Left hindlimb (tissue), 1 donor: ENCODE measurements at places on chromosomes 5 and 9.

GRCh38 chr5:32955814-32956213, 244.7 kb downstream of the NPR3 start:
- DNase-seq = no peak

GRCh38 chr5:90548069-90548593, 10.5 kb upstream of the ADGRV1 start:
- DNase-seq = no peak

GRCh38 chr5:58085800-58086199, 374.1 kb downstream of the PLK2 start:
- DNase-seq = no peak

GRCh38 chr5:173989432-173990082, 587 bp downstream of the C5orf47 start:
- no peak for DNase-seq

GRCh38 chr5:127563136-127563535, 45.7 kb downstream of the PRRC1 start:
- DNase-seq = peak; percentile 50

GRCh38 chr5:93422652-93423280, 158.3 kb downstream of the NR2F1-AS1 start:
- no peak for DNase-seq

DNA sequence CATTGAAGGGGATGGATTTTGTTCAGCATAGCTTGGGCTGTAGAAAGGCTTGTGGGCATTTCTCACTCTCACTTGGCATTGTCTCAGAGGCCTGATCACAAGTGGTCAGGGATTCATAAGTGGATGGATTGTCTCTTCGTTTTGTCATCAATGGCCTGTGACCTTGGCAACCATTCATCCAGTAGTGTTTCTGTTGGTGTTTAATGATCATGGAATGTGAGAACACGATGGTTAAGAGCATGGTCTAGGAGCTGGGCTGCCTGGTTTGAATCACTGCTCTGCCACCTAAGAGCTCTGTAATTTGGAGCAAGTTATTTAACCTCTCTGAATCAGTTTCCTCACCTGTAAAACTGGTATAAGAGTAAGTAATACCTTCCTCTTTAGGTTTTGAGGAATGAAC, 430.1 kb upstream of the MEF2C start:
- DNase-seq = no peak

DNA sequence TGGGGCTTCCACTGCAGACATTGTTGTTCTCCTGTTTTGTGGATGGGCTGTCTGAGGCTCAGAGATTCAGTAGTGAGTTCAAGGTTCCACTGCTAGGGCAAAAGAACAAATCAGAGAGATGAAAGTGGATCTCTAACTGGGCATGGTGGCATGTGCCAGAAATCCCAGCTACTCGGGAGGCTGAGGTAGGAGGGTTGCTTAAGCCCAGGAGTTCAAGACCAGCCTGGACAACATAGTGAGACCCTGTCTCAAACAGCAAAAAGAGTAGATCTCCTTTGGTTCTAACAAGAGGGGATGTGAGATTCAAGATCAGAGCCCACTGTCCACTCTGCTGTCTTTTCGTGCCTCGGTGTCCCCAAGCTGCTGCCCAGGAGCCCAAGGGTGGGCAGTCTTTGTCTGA, 11.8 kb upstream of the NDST1 start:
- no peak for DNase-seq

- DNase-seq = no peak
These were observed 358.4 kb upstream of the RPS23 start for GRCh38 chr5:82636591-82636990.

DNA sequence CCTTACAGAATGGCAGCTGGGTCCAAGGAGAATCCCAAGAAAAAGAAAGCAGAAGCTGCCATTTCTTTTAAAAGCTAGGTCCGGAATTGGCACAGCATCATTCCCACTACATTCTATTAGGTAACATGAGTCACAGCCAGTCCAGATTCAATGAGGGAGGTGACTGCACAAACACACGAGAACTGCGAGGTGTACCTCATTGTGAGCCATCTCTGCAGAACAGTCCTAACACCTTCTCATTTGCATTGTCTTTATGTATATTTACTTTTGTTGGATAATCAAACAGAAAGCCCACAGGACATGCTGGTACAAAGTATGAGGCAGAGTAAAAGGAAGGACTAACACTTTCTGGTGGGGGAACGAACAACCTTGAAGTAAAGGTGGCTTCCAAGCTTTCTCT, 14.6 kb upstream of the HABP4 start:
- DNase-seq = no peak

DNA sequence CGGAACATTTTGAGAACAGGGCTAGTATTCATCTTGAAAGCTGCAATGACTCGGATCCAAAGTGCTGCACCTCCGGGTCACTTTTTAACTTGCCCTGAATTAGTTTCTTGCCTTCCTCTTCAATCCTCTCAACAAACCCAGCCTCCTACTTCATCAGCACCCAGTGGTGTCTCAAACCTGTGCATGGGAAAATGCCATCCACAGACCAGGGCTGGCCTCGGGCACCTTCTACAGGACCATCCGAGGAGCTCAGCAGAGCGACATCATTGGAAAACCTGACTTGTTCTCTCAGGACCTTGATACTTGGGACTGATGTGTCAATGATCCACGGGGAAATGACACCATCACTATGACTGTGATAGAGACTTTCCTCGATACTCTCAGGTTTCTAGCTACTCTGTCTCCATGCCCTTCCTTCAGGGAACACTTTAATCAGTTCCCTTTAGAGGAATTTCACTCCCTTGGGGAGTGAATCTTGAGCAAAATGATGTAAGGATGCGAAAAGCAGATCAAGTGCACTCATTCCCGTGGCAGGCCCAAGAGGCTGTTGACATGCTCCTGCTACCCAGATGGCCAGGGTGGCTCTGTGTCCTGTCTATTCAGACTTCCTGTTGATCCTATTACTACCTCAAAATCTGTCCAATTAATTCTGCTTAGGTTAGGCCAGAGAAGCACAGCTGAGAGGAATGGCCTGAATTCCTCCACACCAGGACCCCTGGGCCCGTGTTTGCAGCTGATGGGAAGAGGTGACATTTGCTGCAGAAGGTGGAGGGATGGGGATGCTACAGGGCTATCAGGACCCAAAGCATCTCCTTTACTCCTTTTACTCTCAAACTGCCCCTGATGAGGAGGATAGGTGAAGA, 96.5 kb upstream of the SLC25A48 start:
- DNase-seq = no peak

DNA sequence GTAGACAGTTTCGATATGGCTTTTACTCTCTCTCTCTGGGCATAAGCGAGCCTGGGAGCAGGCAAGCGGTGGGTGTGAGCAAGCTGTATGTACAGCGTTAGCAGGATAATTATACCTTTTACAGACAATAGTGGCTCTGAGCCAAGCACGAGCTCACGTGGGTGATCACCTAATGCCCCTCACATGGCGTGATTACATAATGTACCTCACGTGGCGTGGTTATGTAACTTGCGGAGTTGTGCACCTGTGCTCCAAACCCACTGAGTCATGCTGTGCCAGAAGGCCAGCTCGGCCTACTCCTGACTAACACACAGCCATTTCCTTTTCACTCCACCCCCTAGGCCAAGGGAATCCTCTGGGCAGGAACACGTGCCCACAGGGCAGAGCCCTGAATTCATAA, 797.2 kb downstream of the EFNA5 start:
- DNase-seq = no peak

DNA sequence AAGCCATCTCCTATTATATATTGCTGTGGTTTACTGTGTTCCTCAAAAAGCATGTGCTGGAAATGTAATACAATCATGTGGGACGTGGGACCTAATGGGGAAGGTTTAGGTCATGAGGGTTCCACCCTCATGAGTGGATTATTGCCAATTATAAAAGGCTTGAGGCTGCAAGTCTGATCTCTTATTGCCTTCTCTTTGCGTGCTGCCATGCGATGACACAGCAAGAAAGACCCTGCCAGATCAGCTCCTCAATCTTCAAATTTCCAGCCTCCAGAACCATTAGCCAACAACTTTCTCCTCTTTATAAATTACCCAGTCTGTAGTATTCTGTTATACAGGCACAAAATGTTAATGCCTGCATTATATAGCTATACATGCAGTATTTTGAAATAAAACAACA, 45.4 kb downstream of the MARCHF11 start:
- no peak for DNase-seq

DNA sequence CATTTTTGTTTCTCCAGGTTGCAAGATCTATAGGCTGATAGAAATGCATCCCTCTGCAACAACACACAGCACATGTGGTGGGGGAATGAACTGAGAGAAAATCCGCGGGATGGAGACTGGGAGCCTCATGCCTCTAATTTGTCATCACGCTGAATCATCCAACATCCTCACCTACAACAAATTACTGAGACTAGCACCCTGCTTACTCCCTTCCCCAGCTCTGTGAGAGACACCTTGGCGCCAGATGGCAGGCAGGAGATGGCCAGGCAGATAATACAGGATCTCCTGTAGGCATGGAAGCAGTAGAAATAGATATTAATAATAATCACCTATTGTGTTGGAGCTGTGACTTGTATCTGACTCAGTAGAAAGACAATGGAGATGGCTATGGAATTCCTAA, 276.9 kb downstream of the SEMA5A start:
- DNase-seq = no peak

DNA sequence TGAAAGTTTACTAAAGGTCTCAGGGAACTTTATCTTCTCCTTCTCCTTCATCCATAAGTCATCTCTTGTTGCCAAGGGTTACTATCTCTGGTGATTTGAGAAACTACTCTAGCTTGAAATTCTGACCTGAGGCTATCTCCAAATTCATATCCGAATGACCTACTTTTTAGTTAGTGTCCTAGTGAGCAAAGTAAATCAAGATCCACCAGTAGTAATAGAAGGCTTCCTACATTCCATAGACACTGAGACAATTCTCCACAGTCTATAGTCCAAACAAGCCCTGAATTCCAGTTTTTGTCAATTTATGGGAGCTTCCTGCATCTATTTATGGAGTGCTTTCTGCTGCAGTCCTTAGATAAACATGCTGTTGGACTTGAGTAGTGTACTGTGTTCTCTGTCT, 5.0 kb downstream of the IL7R start:
- no peak for DNase-seq

GRCh38 chr5:624951-625230, 12.8 kb downstream of the CEP72 start:
- DNase-seq = peak; percentile 17

DNA sequence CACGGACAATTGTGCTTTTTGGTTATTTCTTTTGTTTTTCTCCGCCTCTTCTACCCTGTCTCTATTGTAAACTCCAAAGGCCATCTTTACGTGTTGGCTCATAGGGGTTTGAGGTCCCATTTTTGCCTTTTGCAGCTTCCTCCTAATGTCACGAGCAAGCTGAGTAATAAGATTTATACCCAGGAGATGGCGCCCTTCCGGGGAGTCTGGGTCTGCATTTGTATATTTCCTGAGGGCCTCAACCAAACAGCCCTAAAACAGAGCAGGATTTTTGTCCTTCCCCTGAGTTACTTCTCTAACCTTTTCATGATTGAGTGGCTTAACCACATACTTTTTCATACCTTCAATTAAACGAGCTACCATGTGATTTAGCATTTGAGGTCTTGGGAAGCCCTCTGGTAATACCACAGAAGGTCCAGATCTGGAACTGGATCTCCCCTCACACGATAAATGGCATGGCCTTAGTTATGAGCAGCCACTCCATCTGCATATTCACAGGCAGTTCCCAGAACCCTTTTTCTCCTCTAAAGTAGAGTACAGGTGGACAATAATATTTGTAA, 11.2 kb upstream of the CFAP95 start:
- no peak for DNase-seq

- DNase-seq = no peak
These were observed 48.2 kb downstream of the ADAMTS12 start for GRCh38 chr5:33843579-33843978.

DNA sequence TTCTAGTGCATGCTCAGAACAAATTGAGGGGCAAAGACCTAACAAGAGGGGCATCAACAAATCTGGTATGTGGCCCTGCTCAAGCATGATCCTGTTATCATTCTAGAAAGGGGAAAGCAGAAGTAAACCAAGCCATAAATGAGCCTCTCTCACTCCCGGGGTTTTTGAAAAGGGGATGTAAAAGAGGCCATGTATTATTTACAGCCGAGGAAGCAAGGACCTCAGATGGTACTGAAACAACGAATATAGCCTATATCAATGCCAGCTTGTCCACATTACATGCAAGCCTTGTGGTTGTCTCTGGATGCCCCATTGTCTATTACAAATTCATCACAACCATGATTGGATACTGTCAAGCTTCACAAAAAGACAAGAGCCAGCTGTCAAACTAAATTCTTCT, 211.3 kb downstream of the DCP2 start:
- DNase-seq = no peak

DNA sequence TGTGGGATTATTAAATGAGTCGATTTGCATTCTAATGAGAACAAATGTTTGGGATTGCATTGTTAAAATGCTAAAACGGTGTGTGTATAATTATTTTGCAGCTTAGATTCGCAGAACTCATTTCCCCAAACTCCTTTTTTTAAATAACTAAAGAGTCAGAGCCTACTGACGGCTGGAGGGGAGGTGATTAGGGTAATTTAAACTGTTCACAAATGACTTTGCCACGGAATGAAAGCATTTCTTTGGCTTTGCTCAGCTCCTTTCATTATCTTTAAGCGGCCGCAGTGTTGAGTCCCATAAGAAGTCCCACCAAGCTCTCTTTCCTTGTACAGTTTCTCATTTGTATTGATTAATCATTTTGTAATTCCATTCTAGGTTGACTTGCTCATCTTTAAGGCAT, 1632.8 kb downstream of the MAT2B start:
- DNase-seq = no peak

DNA sequence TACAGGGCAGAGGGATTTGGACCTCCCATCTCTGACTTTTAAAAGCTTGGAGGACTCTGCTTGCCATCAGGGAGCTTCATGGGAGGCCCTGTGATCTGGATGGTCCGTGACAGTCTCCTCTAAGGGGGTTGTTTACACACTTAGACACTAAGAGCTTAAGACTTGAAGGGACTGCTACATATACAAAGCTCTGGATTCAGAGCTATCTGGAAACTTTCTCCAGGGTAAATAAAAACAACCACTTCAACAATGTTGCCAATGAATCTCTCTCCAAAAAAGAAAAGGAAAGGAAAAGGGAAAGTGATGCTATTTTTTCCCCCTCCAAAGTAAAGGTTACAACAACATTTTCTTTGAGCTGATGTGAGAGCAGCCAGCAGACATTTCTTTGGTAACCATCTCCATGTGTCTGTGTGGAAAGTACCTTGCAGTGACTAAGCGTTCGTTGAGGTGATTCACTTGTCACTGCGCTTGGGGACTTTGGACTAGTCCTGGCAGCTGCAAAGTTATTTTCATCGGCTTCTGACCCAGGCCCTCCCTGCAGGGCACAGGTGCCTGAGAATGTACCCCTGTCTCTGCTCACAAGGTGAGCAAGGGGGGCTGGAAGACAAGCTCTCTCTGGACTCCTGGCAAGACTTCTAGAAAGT, 262.1 kb upstream of the KLF4 start:
- no peak for DNase-seq

GRCh38 chr9:136332482-136332983, 5.2 kb downstream of the GPSM1 start:
- no peak for DNase-seq

DNA sequence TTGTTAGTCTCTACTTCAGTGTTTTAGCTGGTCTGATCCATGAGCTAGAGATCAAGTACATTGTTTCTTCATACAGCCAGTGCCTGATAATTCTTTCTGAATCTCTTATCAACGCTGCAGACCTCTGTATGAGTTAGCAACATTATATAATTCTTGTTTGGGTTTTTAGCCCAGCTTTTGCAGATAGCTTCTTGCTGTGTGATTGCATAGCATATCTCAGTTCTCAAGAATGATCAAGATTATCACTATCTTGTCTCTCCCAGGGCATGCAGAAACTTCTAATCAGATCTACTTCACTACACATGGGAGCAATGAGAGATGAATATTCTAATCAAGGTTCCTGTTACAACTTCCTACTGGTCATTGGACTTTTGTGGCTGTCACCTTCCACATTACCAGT, 158.3 kb downstream of the FAM174A start:
- DNase-seq = no peak
